ENCODE measurements at places on chromosomes 6 and 20.

- no peak for DNase-seq
Observed at GRCh38 chr6:6414931-6415330, 94.5 kb upstream of the F13A1 start.

DNA sequence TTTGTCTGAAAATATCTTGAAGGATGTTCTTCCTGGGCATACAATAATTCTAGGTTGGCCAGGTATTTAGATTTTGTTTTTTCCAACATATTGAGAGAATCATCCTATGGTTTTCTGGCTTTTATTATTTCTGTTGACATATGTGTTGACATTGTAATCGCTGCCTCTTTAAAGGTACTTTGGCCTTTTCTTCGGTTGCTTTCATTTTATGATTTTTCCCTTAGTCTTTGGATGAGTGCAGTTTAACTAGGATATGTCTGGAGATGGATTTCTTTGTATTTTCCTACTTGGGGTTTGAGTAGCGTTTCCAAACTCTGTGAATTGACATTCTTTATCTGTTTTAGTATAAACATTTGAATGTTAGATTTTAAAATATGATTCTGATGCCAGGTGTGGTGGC lies 11.5 kb downstream of the SERPINB1 start:
- no peak for DNase-seq

GRCh38 chr6:21958428-21958827 lies 338.4 kb downstream of the PRL start:
- DNase-seq = no peak

- DNase-seq = no peak
Observed at GRCh38 chr20:12528591-12529041, 480.2 kb upstream of the SPTLC3 start.

- peak; percentile 12 for DNase-seq
Observed at GRCh38 chr20:53974785-53975555, 95.4 kb downstream of the BCAS1 start.

- peak; percentile 11 for DNase-seq
Observed at GRCh38 chr6:9482030-9482738, 932.7 kb downstream of the TFAP2A start.

- peak; percentile 19 for DNase-seq
Observed at GRCh38 chr6:4606016-4606415, 170.2 kb upstream of the CDYL start.

- DNase-seq = no peak
Observed at GRCh38 chr20:10951216-10951615, 277.4 kb upstream of the JAG1 start.

DNA sequence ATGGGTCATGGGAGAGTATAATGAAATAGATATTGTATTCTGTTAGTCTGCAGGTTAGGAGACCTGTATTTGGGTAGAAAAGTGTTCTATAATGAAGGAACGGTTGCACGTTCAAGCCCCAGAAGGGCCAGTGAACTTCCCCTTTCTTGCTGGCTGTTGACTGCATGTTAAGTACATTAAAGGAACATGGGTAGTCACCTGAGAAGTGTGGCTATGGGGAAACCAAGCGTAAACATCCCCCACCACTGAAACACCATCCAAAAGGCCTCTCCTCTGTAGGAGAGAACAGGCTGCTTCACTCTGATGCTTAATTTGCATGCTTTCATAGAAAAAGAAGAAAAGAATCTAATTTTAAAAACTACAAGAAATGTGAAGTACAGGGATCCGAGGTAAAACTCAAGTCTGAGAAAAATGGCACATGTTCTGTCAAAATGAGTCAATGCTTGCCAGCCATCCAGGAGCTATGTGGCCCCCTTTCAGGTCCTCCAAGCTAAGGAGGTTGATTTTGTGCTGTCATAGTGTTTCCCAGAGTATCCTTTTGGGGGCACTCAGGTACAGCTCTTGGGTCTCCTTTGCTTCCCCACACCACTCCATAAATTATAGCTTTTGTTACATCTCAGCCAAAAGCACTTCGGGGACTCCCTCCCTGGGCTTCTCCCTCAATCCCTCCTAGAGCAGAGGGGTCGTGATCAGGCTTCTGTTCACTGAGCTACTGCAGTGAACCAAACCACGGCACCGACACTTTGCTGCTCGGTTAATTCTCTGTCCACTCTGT lies 283.7 kb upstream of the AGPAT4 start:
- peak; percentile 52 for DNase-seq

DNA sequence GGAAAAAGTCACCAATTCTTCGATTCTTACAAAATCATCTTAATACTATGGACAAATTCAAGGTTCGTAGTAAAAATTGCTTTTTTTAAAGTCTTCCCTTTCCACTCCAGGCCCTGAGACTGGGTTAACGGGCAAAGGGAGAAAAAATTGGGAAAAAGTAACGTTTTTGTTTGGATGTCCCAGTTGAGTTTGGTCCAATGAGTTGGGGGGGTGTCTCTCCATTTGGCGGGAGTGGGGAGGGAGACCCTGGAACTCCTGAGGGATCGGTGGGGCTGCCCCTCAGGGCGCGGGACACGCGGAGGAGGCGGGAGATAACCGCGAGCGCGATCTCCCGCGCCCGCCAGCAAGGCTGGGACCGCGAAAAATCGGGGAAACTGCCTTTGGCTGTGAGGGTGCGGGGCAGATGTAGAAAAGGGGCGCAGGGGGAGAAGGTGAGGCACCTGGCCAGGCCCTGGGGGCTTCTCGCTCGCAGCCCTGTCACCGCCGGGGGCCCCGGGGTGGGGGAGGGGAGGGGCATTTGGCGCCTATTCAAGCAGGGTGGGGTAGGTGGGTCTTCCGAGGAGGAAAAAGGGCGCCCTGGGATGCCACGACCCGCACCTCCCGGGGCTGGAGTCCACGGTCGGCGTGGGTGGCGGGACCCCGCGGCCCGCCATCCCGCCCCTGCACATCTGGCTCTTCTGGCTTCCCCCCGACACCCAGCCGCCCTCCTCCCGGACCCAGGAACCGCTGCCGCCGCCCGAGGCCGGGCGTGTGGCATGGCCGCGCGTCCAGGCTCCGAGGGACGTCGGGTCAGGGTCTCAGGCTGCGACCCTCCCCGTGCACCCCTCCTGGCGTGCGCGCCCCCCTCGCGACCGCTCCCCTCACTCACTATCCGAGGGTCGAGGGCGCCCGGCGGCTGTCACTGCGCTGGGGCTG lies 595 bp downstream of the FBXO5 start:
- DNase-seq = peak; percentile 26

GRCh38 chr6:133355922-133356321 lies 114.8 kb downstream of the EYA4 start:
- no peak for DNase-seq

- no peak for DNase-seq
Observed at GRCh38 chr6:66735106-66735890, 1028.3 kb upstream of the EYS start.

- no peak for DNase-seq
Observed at GRCh38 chr20:44561876-44562275, 20.5 kb upstream of the PKIG start.

GRCh38 chr6:149615805-149616204 lies 32.7 kb downstream of the KATNA1 start:
- DNase-seq = no peak

DNA sequence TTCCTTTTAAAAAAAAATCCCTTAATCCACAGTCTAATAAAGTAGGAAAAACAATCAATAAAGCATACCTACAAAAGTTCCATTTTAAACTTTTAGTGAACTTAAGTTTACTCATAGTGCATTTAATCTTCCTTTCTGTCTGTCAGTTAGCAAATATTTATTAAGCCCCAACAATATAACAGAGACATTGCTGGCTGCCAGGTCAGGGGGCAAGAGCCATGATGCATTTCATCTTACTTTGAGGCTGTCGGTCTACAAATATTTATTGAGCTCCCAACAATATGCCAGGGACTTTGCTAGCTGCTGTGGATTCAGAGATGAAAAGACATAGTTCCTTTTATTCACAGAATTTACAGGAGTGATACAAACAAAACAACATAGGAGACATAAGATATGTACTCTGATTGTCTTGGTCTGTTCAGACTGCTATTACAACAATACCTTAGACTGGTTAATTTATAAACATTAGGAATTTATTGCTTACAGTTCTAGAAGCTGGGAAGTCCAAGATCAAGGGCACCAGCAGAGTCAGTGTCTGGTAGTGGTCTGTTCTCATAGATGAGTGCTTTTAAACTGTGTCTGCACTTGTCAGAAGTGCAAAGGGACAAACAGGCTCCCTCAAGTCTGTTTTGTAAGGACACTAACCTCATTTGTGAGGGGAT lies 118.6 kb downstream of the PLCB1 start:
- no peak for DNase-seq

- DNase-seq = no peak
Observed at GRCh38 chr6:145082359-145082758, 653.0 kb downstream of the EPM2A start.

GRCh38 chr20:63519668-63520503 lies 679 bp upstream of the PPDPF start:
- peak; percentile 82 for DNase-seq

- peak; percentile 24 for DNase-seq
Observed at GRCh38 chr6:46526607-46527006, 35.4 kb upstream of the RCAN2 start.

- DNase-seq = peak; percentile 50
Observed at GRCh38 chr6:146381486-146381885, 162.1 kb upstream of the RAB32 start.

- no peak for DNase-seq
Observed at GRCh38 chr20:3242172-3242692, 3.2 kb upstream of the SLC4A11 start.

- DNase-seq = no peak
Observed at GRCh38 chr6:45169815-45170214, 158.3 kb upstream of the RUNX2 start.

- no peak for DNase-seq
Observed at GRCh38 chr6:16740097-16740496, 21.2 kb downstream of the ATXN1 start.

DNA sequence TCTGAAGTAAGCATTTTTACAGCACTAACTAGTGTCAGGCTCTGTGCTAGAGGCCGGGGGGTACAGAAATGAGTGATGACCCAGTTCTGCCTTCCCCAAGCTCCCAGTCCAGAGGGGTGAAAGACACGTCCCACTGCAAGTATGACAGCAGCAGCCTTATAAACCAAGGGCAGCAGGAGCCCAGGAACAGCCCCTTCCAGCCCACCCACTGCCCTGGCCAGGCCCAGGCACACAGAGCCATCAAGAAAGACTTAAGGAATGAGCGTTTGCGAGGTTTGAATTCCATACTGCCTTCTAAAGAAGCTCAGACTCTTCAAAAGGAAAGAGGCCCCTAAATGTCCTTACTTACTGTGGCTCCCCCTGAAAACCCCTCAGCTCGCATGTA lies 10.0 kb downstream of the TRERF1 start:
- DNase-seq = peak; percentile 89

- peak; percentile 22 for DNase-seq
Observed at GRCh38 chr6:114783083-114783482, 440.3 kb upstream of the HS3ST5 start.

GRCh38 chr6:43673444-43674084 lies 14.0 kb downstream of the MRPS18A start:
- no peak for DNase-seq

GRCh38 chr6:39444479-39445019 lies 122.0 kb upstream of the KCNK16 start:
- DNase-seq = no peak

GRCh38 chr6:15530411-15530810 lies 132.4 kb downstream of the DTNBP1 start:
- DNase-seq = no peak
